ENCODE measurements at places on chromosomes 7 and 10.

DNA sequence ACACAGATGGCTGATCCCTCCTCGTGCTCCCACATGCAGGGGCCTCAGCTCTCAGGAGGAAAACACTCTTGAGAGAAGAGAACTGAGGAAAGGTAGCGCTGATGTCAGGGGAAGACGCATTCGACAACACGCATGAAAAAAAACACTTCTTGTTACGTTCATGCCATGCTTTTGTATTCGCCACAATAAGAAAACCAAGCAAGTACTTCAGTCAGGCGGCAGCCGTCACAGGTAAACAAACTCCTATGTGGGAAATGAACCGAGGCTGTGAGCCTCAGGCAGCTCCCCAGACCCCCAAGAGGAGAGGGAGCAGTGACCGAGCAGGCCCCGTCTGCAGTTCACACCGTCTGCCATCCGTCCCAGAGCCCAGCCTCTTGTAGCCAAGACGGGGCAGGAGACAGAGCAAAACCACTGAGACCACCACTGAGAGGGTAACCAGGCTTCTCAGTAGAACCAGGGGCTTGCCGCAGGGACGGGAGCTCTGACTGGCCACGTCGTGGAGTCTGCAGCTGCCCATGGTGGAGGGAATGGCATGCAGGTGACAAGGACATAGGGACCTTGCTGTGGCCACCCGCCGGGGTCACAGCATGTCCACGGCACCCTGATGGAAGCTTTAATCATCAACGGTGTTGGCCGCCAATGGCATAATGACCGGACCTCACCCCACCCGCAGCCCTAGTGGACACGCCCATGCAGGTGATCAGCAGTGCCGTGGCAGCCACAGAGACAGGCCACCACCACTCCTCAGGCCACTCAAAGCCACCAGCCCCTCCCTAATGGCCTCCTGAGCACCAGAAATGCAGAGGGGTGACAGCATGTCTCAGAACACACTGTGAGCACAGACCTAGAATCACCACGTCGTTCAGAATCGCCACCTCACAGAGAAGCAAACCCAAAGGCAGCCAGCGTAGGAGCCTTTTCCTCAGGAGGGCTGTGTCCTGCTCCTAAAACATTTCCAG lies 304.3 kb downstream of the PTPRN2 start:
- no peak for DNase-seq

GRCh38 chr10:24844742-24845141 lies 107.7 kb downstream of the PRTFDC1 start:
- no peak for DNase-seq

GRCh38 chr7:148773334-148773733 lies 74.6 kb downstream of the CUL1 start:
- no peak for DNase-seq

GRCh38 chr7:131042269-131043160 lies 285.2 kb upstream of the MKLN1 start:
- DNase-seq, result no peak

- no peak for DNase-seq
These were observed 42.7 kb downstream of the SPDYE5 start for GRCh38 chr7:75534727-75535307.
